ENCODE measurements at places on chromosomes 3 and 15.
A peak's percentile ranks its signal among the peaks of the same experiment; 100 is the strongest.

DNA sequence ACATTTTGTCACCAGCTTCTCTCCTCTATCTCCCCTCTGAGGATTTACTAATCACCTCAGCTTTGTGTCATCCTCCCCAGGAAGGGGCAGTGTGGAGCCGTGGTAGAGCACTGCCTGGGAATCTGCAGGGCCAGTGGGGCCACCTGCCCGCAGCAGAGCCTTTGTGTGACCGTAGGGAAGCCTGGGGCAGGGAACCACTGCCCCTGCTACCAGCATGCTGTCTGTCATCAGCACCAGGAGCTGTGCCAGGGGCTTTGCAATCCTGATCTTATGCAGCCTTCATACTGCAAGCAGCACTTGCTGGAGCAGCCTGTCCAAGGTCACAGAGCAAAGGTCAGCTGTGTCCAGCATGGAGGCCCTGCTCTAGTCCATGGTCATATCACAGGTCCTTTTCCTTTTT, 170.2 kb upstream of the IL12A start:
- peak; percentile 74 for ATAC-seq

- peak; percentile 72 for ATAC-seq
Observed at GRCh38 chr3:63351159-63352007, 73.3 kb downstream of the SYNPR start.

GRCh38 chr3:140159646-140160045, 224.7 kb downstream of the CLSTN2 start:
- no peak for ATAC-seq

GRCh38 chr3:22765679-22766078, 437.4 kb upstream of the UBE2E2 start:
- ATAC-seq: no peak

DNA sequence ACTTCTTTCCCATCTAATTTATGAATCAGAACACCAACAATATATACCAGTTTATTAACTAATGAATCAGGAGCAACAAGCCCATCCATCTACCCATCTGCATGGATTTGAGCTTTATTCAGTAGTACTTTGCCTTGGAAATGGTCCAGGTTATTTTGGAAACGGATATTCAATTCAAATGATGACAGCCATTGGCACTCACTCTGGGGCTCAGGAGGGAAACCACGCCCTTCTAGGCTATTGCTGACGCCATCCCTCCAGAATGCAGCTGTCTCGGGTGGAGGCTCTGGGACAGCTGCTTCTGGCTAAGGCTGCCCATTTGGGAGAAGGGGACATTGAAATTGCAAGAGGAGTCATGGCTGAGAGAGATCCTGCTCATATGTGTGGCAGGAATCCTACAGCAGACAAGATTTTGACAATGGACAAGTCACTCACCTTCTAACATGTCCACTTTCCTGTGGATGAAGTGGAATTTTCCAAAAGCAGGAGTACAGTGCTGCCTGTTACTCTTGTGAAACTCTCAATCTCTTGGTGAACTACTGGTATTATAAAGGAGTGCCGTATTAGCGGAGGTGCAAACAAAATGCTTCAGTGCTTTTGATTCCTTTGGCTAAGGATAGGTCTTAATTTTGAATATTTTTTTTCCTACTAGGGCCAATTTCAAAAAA, 29.3 kb upstream of the TRAK1 start:
- peak; percentile 91 for ATAC-seq

- ATAC-seq: no peak
Observed at GRCh38 chr3:50213373-50213772, 8.3 kb downstream of the SLC38A3 start.

- ATAC-seq: no peak
Observed at GRCh38 chr3:43198791-43199644, 87.3 kb upstream of the SNRK start.

DNA sequence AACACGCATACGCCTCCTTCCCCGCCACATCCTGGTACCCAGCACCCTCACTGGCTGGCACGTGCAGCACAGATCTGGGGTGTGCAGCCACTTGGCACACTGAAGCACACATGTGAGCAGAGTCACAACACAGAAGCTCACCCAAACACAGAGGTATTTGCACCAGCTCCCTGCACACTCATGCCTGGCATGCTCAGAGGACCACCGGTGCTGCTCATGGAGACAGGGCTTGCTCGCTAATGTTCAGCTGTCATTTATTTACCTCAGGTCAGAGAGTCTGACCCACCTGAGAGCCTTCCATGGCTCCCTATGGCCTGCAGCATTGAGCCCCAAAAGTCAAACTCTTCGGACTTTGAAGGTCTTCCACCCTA, 70.4 kb downstream of the ADAMTS7 start:
- no peak for ATAC-seq

DNA sequence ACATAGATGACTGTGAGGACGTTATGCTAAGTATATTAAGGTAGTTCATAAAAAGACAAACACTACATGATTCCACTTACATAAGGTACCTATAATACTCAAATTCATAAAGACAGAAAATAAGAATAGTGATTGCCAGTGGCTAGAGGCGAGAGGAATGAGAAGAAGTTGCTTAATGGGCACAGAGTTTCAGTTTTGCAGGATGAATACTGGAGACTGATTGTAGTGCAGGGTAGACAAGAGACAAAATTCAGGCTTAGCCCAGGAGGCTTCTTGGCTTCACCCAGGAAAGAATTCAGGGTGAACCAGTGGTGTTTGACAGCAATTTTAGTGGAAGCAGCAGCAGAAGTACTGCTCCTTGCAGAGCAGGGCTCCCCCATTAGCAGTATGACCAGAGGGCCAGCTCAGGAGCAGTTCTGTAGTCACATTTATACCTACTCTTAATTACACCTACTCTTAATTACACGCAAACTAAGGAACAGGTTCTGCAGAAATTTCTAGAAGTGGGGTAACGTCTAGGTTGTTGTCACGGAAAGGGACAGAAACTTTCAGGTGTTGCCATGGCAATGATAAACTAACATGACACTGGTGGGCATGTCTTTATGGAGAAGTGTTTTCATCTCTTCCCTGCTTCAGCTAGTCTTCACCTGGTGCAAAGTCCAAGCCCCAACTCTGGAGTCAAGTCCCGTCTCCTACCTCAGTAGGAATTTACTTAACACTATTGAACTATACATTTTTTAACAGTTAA, 55.2 kb downstream of the TBL1XR1 start:
- ATAC-seq: no peak

DNA sequence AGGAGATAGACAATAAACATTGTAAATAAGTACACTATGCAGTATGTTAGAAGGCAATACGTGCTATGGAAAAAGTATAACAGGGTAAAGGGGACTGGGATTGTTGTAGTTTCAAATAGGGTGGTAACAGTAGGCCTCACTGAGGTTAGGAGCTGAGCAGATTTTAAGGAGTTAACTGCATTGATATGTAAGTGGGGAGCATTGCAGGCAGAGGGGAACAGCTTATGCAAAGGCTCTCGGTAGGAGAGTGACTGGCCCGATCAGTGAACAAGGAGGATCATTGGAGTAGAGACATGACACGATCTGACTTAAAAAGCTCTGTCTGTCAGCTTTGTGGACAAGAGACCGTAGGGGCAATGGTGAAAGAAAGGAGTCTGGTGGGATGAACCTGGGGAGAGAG, 46.8 kb downstream of the PCCB start:
- ATAC-seq: no peak

DNA sequence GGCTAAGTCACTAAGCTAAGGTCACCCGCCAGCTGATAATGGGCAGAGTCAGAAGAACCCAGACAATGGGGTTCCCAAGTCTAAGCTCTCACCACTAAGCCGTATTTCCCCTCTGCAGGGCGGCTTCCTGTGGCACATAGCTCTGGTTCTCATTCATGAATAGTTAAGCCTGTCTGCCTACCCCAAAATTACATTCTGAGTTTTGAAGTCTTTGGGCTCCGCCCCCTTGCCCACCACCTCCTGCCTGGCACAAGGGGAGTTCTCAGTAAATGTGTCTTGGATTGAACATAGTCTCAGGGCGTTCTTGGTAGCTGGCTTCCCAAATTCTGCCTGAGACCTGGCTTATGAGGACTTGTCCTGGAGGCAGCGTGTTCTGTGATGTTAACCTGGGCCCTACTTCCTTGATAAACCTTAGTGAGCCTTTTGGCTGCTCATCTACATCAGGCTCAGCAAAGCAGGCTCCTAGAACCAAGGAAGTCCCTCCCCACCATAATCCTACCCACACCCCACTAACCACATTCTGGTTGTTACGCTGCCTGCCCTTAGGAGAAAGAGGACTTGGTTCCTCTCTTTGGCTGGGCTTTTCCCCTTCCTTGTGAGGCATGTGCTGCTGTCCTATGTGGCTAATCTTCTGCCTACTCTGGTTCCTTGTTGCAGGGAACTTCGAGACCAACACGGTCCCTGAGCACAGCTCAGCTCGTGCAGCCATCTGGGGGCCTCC, 54.9 kb downstream of the STARD5 start:
- ATAC-seq: no peak

DNA sequence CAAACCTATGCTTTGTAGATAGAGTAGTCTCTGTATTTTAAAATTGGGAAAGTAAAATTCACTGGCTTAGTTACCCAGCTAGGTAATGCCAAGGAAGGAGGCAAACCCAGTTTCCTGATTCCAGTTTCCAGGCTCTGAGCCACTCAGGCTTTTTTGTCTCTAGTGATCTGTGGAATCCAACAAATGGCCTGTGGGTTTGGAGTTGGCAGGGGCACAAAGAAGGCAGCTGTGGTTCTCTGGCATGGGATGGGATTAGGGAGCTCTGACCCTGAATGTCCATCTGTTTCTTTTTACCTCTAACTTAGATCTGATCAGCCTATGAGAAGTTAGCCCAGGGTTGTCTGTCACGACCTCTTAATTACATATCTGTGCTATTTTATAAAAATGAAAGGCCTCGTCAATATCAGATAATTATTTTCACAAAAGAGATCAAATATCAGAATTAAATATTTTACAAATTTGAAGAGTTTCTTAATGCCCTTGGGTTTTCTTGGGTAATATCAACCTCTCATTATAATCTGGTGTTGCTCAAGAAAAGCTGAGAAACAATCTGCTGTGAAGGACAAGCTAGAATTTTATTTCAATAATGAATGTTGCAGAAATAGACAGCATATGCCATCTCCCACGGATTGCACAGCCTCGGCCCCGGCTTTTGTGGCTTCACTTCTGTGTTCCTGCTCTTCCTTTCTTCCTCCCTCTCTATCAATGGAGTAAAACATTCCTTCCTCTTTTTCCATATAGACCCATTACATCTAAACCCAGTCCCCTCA, 63.7 kb upstream of the DAZL start:
- no peak for ATAC-seq

GRCh38 chr3:32583708-32584107, 13.1 kb upstream of the DYNC1LI1 start:
- ATAC-seq: no peak

GRCh38 chr3:135103917-135104316, 308.9 kb downstream of the EPHB1 start:
- ATAC-seq: no peak

DNA sequence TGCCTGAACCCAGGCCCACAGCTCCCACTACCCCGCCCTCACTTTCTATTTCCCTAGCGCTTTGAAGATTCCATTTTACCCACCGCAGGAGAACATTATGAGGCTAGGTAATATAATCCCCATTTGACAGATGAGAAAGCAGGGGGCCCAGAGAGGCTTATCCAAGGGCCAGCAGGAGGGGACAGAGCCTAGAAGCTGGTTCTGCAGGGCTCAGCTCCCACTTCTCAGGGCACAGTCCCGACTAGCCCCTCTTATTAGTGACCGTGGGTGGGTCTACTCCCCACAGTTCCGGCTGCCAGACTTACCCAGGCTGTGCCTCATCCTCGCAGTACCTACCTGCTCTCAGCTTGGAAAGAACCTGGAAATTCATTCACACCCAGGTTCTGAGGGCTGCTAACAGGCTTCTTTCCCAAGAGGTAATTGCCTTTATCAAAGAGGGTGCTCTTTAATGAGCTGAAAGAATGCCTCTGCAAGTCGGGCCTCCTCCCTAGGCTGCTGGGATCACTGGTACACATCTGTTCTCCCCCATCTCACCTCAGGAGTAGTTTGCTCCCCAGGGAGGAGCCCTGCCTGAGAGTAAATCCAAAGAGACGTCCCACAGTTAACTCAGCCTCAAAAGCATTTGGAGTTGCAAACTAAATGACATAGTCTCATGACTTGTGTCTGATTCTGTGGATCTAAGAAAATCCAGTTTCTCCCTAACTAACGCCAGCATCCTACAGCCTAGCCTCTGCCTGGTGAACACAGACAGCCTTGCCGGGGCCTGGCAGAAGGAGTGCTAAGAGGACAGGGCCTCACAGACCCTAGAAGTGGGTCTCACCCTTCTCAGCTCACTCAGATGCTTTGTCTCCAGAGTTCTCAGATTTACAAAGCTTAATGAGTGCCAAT, 125.0 kb downstream of the CHSY1 start:
- ATAC-seq: peak; percentile 75

DNA sequence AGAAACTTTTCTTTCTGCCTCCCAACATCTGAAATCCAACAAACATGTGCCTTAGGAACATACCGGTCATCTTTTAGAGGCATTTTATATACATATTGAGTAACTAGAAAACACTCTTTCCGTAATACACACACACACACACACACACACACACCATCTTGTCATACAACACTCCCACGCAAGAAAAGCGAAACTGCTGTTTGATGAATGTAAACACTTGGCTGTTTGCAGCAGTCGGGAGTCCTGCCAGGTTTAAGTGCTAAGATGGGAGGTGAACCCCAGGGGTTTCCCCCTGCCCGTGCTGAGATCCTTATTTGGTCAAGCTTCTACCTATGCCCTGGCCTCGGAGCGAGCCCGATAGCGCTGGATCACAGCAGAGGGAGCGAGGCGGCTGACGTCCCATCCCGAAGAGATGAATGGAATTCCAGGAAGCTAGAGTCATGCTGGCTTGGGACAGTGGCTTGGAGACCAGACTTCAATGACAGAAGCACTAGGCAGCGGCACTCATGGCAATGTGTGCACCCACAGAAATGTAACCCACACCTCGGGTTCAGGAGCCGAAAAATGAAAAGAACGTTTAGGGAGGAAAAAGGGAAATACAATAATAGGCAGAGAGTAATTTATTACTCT, 1.3 kb upstream of the THBS1 start:
- ATAC-seq: no peak

DNA sequence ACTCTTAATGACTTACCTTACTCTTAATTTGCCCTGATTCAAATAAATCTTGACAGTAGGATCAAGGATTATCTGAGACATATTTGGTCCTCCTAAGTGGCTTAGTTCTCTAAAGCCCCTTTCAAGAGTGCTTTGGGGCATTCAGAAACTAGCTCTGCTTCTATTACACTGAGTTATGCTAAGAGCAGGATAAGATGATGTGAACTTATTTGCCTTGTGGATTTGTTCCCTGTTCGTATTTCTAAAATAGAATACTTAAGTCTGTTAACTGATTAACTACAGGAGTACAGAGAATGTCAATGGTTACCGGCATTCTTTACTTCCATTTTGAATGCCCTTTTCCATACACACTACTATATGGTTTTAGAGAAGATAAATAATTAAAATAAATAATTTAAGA, 14.8 kb upstream of the FRMD4B start:
- no peak for ATAC-seq

DNA sequence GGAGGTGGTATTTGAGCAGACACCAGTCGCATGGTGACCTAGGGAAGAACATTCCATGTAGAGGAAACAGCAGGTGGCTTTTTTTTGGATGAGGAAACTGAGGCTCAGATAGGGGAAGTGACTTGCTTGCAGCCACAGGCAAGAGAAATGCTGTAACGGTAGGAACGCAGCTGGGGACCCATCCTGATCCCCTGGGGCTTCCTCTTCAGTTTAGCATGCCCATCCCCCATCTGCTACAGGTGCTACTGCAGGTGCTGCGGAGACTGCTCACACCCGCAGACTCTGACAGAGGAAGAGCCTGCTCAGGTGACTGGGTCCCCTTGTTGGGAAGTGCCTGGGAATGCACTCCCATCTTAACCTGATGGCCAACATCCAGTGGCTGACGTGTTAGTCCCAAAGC, 55.4 kb upstream of the SEC13 start:
- no peak for ATAC-seq

GRCh38 chr3:21876782-21877181, 125.8 kb upstream of the ZNF385D start:
- ATAC-seq: no peak

Data from SK-N-SH treated with all-trans-retinoic acid at 6 μM for 48 hours (cell line).